Stimulated activated CD4-positive, alpha-beta T cell treated with anti-CD3 and anti-CD28 coated beads, Interleukin-1b, Interleukin-23, amount 100 ng/mL, for 48 hours (primary cell): ENCODE measurements at places on chromosomes 7 and 10.
A peak's percentile ranks its signal among the peaks of the same experiment; 100 is the strongest.

DNA sequence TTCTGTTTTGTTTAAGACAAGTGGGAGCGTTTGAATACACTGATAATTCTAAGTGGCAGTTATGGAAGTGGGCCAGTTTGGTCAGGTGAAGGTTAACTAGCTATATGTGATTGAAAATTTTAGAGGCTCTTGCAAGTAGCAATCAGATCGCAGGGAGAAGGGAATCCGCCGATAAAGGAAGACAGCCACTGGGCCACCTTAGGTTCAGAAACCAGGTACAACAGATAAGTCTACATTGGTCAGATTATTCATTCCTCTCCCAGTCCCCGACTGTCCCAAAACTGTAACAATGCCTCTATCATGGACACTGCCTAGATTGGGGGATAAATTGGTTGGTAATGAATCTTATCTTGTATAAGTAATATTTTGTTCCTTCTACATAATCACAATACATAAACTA lies 8.9 kb downstream of the ANK3 start:
- DNase-seq = no peak

GRCh38 chr10:24552346-24553016 lies 171.2 kb downstream of the ARHGAP21 start:
- peak; percentile 40 for DNase-seq

GRCh38 chr10:98186681-98187080 lies 52.2 kb downstream of the R3HCC1L start:
- no peak for DNase-seq

GRCh38 chr10:76319661-76320060 lies 888.2 kb downstream of the LRMDA start:
- no peak for DNase-seq

DNA sequence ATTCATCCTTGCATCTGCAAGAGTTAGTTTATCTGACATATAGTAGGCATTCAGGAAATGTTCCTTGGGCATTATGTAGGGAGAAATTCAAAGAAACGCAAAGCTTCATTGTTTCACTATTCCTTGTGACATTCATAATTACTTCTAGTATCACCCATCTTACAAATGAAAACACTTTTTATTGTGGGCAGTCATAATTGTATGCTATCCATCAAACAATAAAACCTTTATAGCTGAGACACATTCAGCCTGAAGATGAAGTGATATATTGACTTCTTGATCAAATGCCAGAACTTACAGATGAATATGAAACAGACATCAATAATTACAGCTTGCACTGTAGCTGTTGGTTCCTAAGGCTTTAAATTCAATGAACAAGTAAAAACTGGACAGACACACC lies 36.4 kb downstream of the FAM204A start:
- no peak for DNase-seq

- no peak for DNase-seq
These were observed 21.6 kb upstream of the COL13A1 start for GRCh38 chr10:69780077-69780476.

GRCh38 chr7:99124236-99124635 lies 19.7 kb downstream of the SMURF1 start:
- DNase-seq = no peak

- DNase-seq = no peak
These were observed 146.6 kb upstream of the PDE1C start for GRCh38 chr7:32216759-32217158.

DNA sequence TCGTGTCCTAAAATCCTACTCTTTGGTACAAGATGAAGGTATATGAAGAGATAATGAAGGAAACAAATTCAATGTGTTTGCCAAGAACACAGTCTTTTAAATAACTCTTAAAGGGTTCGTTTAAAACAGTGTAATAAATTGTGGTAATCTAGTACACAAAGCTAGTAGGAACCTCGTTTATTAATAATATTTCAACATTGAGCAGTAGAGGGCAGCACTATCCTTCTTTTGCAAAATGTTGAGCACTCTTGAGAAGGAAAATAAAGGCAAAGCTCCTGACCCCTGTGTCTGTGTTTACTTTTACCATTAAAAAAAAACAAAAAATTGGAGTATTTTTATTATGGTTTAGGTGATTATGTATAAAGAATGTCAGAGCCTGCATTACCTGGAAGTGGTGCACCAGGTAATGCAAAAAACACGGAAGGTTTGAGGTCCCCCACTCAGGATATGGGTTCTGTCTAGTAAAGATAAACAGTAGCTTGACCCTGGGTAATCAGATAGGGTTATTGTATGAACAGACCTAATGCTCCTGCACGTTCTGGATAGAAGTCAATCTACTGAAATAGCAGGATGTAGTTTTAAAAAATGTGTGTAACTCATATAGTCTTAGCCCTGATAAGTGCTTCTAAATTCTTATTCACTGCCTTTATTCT lies 5.7 kb upstream of the GOT1 start:
- DNase-seq = no peak

GRCh38 chr7:119472408-119473038 lies 800.5 kb upstream of the KCND2 start:
- DNase-seq = no peak

DNA sequence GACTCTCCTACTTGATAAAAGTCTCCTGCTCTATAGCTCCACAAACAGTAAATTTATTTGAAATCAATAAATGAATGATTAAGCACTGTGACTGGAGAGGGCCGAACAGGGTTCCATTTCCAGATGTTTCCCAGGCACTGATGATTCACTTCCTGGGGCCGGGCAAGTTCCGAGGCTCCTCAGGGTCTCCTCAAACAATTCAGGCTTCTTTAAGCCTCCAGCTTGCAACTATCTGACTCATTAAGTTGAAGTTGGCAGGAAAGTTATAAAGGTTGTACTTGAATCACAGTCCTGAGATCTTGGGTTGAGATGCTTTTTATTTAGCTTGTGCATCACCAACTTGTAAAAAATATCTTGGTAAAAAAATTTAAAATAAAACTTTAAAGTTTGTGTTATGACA lies 612.9 kb downstream of the DNAJB6 start:
- DNase-seq = no peak

- no peak for DNase-seq
These were observed 372.3 kb upstream of the MYO3A start for GRCh38 chr10:25561758-25562157.

GRCh38 chr7:92835261-92835850 lies 1.0 kb downstream of the CDK6 start:
- peak; percentile 53 for DNase-seq

DNA sequence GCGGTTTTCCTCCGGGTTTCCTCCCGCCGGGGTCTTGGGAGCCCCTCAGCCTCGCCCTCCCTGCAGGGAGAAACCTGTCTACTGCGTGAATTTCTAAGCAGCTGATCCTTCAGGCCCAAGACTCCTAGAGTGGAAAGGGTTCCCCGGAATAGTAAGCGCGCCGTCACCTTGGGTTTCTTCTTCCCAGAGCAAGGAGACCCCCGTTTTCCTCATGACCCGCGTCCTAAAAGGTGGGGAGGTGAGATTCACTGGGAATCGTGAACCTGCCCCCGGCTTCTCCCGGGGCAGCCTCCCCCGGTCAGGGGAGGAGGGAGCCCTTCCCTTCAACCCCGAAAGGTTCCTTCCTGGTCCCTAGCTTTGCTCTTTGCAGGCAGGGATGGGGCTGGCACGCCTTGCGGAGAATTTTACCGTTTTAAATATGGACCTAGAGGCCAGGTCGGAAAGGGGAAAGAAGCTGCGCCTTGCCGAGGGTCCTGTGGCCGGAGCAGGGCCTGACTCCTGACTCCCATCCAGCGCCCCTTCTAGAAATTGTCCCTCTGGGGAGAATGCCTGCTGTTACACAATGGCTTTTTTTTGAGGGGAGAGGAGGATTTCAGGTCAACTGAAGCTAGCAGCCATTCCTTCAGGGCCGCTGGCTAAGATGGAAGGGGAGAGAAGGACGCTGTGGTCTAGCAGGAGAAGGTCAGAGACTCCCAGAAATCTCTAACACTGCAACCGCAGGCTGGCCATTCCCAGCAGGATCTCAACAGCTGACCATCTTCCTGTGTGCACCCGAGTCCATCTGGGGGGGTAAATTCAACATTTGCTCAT lies 11.6 kb upstream of the MNX1 start:
- DNase-seq = no peak

DNA sequence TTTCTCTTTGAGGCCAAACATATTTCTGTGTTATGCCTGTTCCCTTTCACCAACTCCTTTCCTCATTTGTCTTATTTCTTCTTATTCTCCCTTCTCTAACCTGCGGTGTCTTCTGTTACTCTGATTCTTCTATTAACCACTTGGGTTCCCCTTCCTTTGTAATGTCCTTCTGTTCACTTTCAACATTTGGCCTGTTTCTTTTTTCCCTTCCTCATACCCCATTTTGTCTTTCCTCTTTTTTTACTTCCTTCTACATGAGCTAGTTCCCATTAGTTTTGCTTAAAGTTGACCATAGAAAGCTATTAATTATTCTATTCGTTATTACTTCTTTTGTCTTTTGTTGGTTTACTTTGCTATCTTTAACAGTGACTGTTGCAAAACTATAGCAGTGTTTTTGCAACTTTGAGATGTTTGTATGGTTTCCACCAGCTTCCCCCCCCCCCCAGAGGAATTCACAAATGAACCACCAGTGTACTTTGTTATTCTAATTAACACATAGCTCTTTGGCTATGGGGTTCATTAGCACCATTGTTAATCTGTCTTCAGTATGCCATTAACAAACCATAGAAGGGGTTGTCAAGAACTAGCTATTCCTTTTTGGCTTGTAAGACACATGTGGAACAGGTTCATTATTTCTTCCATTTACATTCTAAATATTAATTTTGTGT lies 2.9 kb downstream of the LRGUK start:
- no peak for DNase-seq

DNA sequence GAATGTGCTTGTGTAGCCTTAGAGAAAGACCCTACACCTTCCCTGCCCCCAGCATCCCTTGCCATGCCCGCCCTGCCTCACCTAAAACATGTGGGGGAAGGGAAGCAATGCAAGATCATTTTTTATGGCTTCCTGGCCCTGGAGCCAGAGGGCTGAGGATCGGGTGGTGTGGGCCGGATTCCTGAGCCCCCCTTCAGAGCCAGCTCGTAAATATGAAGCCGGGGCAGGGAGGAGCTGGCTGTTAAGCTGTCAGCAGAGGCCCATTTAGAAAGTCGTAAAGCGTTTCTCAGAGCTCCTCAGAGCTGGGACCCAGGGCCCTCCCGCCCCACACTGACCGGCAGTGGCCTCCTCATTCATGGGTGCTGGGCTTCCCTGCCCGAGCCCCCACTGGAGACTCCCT lies 23.9 kb downstream of the UNC5B start:
- DNase-seq = no peak

DNA sequence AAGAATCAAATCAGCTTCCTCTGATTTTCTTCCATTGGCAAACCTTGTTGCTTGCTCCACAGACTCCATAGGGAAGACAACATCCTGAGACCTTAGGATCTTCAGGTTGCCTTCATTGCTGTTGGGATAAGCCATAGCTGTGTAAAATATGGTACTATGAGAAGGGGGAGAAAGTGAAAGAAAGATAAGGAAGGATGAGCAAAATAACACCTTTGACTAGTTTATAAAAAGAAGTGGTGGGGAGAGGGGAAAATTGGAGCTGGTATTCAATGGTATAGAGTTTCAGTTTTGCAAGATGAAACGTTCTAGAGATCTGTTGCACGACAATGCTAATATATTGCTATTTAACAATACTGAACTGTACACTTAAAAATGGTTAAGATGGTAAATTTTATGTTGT lies 180.4 kb upstream of the PHYHIPL start:
- no peak for DNase-seq

DNA sequence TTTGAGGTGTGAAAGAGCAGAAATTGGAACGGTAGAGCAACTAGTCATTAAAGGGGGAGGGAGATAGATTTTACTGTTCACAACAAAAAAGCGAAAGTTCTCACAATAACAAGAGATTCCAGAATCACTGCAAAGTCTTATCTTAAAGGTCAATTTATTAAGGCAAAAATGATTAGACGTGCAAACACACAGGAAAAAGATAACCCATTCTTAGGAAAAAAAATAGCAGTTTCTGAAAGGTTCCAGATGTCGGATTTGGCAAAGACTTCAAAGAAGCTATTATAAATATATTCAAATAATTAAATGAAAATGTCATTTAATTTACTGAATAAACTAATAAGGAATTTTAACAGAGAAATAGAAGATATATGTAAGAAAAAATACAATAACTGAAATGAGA lies 70.8 kb upstream of the GNAI1 start:
- no peak for DNase-seq

GRCh38 chr10:15427843-15428414 lies 56.8 kb upstream of the FAM171A1 start:
- no peak for DNase-seq

DNA sequence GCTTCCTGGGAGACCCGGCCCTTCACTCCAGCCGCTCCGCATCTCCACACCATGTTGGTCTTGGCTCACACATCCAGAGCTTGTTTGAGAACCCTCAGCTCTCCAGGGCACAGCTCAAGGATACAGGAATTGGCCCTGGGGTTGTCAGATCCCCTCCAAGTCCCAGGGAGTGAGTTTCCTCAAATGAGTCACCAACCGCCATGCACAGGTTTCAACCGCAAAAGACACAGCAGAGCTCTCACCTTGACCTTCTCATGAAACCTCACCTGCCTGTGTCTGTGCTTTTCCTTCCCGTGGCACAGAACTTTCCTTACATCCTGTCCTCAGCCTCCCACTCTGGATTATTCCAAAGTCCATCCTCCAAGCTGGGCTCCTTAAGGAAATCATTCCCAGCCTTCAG lies 20.6 kb downstream of the AZGP1 start:
- DNase-seq = no peak

GRCh38 chr7:94176694-94177200 lies 172.6 kb upstream of the BET1 start:
- DNase-seq = no peak

DNA sequence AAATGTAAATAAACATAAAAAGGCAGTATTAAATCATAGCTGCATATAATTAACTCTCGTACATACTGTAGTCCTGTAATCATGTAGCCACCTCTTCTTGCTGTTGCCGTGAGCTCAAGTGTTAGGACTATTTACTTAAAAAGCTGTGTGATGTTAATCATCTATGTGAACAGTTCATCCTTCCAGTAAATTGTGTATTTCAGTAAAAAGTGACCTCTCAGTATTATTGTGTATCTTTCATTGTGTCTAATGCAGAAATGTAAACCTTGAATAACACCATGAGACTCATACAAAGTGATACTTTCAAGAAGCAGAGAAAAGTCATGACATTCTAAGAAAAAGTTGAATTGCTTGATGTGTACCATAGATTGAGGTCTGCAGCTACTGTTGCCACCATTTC lies 38.0 kb downstream of the ADD3 start:
- no peak for DNase-seq

- DNase-seq = no peak
These were observed 83.5 kb downstream of the ADK start for GRCh38 chr10:74234569-74234968.
